ENCODE measurements at places on chromosomes 4 and X.

DNA sequence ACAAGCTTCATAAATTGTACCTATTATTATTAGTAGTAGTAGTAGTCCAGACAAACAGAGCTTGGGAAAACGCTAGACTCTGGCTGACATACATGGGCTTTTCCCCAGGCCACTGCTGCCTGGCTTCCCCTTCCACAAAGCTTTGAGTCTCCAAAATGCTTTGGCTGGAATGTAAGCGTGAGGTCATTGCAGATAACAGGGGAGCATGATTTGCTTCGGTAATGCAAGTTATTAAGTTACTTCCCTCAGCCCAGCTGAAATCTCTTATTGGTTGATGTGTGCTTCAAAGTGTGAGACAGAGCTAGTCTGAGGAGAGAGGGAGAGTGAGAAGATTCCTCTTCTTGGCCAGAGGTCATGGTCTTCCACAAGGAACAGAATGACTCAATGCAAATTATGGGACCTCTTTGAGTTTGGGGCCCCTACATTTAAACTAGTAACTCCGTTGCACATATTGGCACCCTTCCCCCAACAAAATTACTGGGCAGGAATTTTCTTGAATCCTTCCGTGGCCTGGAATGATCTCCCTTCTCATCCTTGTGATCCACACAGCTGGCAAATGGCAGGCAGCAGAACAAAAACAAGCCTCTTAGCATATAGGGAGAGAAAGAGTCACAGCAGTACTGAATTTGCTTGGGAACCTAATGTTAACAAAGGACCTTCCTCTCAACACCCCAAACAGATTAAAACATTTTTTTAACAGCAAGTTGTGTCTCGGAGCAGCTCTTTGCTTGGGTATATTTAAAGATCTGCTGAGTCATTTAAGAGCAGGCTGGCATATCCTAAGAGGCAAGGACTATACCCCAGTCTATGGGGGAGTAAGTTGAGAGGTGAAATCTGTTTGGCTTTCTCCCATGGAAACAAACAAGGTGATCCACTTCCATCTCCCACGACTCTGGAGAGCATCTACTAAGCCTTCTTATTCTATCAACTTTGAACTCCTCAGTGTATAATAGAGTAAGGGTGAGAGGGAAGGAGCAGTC is 19.9 kb downstream of the AR start:
- DNase-seq: no peak

GRCh38 chr4:39278476-39278875 is 87.7 kb downstream of the RFC1 start:
- DNase-seq: no peak

GRCh38 chr4:80092088-80092487 is 19.1 kb upstream of the ANTXR2 start:
- no peak for DNase-seq

GRCh38 chr4:34148322-34148908 is 2095.9 kb downstream of the ARAP2 start:
- no peak for DNase-seq

DNA sequence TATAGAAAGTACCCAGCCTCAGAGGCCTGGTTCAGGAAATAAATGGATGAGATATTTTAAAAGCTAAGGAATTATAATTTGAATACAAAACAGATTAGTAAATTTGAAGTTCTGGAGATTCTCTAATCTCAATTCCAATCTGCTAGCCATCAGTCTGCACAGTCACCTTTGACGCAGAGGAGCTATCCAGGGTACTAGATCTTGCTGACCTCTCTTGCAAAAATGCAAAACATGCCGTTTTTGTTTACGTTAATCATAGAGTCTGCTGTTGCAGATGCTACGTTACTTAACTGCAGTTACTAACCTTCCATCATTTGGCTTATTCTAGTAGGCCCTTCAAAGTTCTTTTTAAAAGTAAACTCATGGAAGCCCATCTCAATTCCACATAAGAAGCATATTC is 10.4 kb downstream of the CCSER1 start:
- no peak for DNase-seq

GRCh38 chr4:89363786-89364185 is 56.2 kb upstream of the GPRIN3 start:
- DNase-seq: no peak

DNA sequence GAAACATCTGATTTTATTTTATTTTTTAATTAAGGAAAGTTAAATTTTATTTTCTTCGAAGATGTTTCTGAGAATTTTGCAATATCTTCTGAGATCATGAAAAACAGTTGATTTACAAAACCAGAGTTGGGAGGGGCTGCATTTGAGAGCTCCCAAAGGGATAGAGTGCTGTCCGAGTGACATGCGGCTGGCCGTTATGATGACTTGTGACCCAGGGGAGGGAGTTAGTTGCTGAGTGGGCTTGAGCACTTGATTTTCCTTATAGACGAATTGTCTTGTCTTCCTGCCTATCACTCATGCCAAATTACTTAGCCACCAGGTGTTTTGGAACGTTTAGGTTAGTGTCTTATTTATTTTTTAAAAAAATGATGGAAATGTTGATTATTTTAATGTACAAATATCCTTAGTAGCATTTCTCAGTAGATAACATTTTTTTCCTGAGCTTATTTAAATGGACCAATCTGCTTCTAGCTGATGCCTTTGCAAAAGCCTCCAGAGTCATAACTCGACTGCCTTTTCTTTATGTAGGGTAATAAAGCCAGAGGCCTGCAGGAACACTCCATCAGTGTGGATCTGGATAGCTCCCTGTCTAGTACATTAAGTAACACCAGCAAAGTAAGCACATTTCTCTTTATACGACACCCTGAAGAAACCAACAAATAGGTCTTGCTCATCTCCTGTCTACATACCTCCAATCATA is 85.2 kb downstream of the PTTG2 start:
- DNase-seq: no peak

GRCh38 chrX:13198056-13198761 is 121.6 kb downstream of the ATXN3L start:
- no peak for DNase-seq

DNA sequence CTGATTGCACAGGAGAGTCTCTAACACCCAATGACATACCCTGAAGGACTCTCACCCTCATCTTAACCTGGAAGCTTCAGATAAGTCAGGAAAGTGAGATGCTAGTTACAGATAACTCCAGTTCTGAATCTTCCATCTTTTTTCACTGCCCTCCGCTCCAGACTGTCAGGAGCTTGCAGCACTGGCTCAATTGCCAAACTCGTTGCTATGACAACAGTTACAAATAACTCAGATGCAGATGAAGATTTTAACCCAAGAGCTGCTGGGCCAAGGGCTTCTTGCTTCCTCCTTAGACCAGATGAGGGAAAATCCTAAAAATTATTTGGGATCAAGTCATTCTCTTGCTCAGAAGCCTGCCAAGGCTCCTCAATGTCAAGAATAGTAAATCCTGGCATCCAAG is 109.1 kb upstream of the HUWE1 start:
- no peak for DNase-seq

DNA sequence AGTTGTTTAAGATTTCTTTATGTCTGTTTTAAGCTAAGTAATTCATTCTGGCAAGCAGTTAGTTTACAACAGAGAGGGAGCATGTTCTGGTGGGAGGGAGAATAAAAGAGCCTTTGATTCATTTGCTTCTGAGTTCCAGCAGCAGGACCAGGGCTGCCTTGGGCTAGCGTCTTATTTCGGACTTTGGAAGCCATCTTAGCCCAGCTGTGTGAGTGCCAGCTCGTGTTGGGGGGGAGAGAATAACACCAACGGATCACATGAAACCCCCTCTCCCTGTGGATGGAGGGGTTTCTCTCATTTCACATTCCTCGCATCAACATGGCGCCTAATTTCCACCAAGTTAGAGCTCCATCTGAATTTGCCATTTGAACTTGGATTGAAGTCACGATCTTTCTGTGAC is 7.4 kb downstream of the GAB1 start:
- no peak for DNase-seq
